Activated T-helper 2 cell treated with anti-CD3 and anti-CD28 coated beads, Interferon-gamma antibody, Interleukin-2, Interleukin-4, amounts not matched to agents 10 μg/mL and 5 μg/mL and 100 μg/mL, durations not matched to agents 14 hours and 24 hours and 36 hours (primary cell): ENCODE measurements at places on chromosomes 1 and 21. TPM values are rescaled to one million over a fixed set of nuclear protein-coding genes. Genes with fewer than 3 reads are reported as not detected.

DNA sequence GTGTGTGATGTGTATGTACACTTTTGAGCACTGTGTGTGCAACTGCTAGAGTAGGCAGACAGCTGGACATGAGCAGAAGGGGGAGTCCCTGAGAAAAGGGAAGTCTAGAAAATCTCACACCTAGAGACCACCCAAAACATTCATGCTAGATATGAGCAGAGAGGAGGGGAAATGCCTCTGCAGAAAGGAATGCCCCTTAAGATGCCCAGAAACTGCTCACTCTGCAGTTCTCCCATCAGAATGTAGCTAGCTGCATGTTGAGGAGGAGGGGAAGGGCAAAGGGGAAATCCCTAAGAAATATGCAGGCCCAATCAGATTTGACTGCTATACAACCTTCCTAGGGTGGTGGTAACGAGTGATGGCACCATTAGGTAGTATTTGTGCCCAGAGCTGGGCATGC is 31.8 kb upstream of the MAGOH start:
- peaks cover 63% of the 10 kb centered on the region for H3K36me3 ChIP-seq
- H3K27ac ChIP-seq: no peak overlapping the region

CDC42 gene
- 342 and 350 TPM in 2 replicates for total RNA-seq

DNA sequence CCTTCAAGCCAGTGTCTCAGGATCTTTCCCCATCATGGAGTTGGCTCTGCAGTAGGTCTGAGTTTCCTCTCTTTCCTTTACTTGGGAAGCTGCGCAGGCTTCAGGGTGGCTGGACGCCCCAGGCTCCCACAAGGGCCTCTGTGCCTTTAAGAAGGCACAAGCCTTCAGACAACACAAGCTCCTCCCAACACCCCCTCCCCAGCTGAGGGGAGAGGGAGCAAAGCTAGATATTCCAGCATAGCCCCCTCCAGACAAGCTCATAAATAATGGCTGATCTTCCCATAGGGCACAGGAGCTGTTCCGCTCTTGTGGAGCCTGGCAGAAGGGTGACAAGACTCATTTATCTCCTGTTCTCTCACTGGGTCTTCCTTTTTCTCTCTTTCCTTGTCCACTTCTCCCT is 27.9 kb upstream of the ATP2B4 start:
- H3K27ac ChIP-seq: no peak overlapping the region
- H3K27me3 ChIP-seq: peaks cover 5% of the 10 kb centered on the region
- no peak for DNase-seq
- no peaks in the 10 kb centered on the region for H3K36me3 ChIP-seq

ZNF697 gene
- 12.6 and 13.0 TPM in 2 replicates for total RNA-seq

DNA sequence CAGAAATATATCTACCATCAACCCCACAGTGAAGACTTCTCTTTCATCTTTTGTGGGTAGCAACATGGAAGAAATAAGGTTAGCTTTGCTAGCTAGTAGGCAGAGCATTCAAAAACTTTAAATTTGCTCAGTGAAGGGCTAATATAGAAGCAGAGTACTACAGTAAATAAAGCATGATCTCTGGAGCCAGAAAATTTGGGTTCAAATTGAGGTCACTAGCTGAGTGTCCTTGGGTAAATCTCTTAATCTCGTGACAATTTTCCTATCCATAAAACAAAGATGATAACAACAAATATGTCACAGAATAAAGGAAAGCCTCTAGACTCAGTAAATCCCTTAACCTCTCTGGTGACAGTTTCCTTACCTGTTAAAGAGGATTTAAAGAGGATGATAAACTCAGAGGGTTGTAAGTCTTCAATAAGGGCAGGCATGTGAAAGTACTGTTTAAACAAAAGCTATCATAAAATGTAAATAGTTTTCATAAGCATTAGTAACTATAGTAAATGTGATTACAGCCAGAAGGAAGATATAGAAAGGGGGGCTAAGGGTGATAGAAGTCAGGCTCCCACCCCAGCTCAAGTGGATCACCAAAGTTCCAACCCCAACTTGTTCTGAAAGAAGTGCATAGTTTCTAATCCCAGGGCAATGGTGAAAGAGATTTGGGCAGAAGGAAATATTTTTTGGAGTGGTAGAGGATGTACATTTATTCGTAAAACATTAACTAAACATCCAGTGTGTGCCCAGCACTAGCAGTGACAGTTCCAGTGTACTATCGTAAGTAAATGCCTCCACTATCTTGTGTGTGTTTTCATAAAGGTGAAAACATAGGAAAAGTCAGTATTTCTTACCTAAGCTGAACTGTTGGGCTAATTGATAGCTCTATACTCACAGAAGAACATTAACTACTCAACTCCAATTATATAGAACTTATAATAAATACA is 24.8 kb downstream of the TM2D1 start:
- peaks cover 2% of the 10 kb centered on the region for H3K4me1 ChIP-seq
- no peak overlapping the region for H3K27ac ChIP-seq
- H3K36me3 ChIP-seq: peaks cover 63% of the 10 kb centered on the region
- no peak for DNase-seq

UBXN10 gene
- total RNA-seq: 0.32 and 0.39 TPM in 2 replicates

- peaks cover 2% of the 10 kb centered on the region for H3K27me3 ChIP-seq
- no peak for DNase-seq
- no peaks in the 10 kb centered on the region for H3K4me1 ChIP-seq
- H3K4me3 ChIP-seq: no peak overlapping the region
- no peak overlapping the region for H3K27ac ChIP-seq
These were observed 15.9 kb upstream of the DHX9 start for GRCh38 chr1:182823220-182823619.

DNA sequence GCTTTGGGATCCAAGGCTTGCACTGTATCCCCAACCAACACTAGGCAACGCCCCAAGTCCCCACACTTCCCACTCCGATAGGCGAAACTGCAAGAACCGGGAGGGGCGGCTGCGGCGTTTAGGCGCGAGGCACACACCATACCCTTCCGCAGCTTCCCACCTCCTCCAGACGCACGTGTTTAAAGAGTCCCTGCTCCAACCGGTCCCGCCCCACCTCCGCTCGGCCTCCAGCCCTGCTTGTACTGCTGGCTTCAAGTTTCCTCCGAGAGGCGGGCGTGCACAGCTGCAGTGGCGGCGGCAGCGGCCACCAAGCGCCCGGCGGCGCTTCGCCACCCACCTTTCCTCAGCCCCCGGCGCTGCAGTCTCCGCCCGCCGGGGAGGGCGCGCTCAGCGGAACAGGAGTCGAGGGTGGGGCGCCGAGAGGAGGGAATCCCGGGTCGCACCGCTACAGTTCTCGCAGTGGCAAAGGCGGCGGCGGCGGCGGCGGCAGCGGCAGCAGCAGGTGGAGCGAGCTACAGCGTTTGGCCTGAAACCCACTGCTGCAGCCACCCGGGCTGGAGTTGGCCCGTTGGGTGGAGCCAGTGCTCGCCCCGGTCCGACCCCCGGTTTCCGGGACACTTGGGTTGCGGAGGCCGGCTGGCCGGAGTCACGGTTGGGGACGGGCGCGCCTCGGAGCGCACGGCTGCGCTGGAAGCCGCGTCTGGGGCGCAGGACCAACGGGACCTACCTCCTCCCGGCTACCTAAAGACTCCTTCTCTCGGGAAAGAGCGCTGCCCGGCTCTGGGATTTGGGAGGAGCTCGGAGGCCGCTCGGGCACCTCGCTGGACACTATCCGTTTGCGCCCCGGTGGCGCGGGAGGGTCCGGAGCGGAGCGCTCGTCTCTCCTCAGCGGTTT is at the start of gene CNIH3:
TSS of gene CNIH3 (plus strand) at position 457 of the 895 bp plus-strand sequence. CDS start 858 bp downstream, outside the sequence.
- H3K27me3 ChIP-seq: peaks cover 76% of the 10 kb centered on the region
- no peaks in the 10 kb centered on the region for H3K36me3 ChIP-seq
- DNase-seq: no peak

DNA sequence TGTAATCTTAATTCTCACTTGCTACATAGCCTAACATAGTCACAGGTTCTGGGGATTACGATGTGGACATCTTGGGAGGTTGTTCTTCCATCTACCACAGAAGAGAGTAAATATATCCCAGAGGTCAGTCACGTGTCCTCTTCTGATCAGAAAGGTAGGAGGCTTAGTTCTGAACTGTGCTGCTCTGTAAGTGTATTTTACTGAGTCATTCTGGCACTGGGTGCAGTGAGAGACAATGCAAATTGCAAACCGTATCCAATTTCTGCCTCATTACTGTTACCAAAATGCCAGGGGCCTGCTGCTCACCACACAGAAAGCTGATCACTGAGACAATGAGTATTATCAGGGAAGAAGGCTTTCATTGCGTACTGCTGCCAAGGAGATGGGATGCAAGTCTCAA is 104.0 kb downstream of the GABPA start:
- no peak for DNase-seq
- H3K4me3 ChIP-seq: no peak overlapping the region
- no peaks in the 10 kb centered on the region for H3K4me1 ChIP-seq
- no peaks in the 10 kb centered on the region for H3K36me3 ChIP-seq

DNA sequence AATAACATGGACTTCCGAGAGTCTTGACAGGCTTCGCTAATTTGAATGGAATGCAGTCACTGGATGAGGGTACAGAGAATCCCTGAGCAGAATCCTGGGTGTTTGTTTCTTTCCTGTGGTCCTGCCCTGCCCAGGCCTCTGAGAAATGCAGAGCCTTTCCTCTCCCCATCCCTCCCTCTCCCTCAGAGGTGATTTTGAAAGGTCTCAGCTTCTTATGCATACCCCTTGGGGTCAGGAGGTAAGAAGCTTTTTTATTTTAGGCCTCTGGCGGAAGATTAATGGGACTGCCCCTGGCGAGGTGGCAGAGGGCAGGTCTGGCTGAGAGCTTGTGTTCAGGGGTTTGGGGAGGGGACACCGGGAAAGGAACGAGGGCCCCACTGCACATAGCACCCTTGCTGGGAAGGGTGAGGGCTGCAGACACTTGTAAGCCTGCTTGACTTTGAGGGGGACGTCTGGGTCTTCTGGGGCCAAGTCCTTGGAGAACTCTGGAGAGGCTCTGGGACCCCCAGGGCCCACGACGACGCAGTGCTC is 116.5 kb upstream of the SLC45A1 start:
- peaks cover 3% of the 10 kb centered on the region for H3K27me3 ChIP-seq
- no peaks in the 10 kb centered on the region for H3K36me3 ChIP-seq
- no peak for DNase-seq
- H3K27ac ChIP-seq: no peak overlapping the region
- no peak overlapping the region for H3K4me3 ChIP-seq

GRCh38 chr21:39025198-39025597 is 158.1 kb downstream of the PSMG1 start:
- H3K27me3 ChIP-seq: no peaks in the 10 kb centered on the region
- no peak for DNase-seq
- no peak overlapping the region for H3K4me3 ChIP-seq
- no peak overlapping the region for H3K27ac ChIP-seq
- H3K4me1 ChIP-seq: peaks cover 2% of the 10 kb centered on the region
- peaks cover 6% of the 10 kb centered on the region for H3K36me3 ChIP-seq

DNA sequence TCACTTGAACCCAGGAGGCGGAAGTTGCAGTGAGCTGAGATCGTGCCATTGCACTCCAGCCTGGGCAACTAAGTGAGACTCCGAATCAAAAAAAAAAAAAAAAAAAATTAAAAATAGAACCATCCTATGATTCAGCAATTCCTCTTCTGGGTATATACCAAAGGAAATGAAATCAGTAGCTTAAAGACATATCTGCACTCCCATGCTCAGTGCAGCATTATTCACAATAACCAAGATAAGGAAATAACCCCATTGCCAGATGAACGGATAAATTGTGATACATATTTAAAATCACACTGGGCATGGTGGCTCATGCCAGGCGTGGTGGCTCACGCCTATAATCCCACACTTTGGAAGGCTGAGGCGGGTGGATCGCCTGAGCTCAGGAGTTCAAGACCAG is 23.8 kb downstream of the ALDH9A1 start:
- peaks cover 76% of the 10 kb centered on the region for H3K36me3 ChIP-seq
- H3K27me3 ChIP-seq: no peaks in the 10 kb centered on the region
- H3K4me1 ChIP-seq: peaks cover 27% of the 10 kb centered on the region
- H3K27ac ChIP-seq: no peak overlapping the region

F3 gene
- total RNA-seq: 0.74 and 1.0 TPM in 2 replicates
